T-helper 2 cell treated with Interferon-gamma antibody and Interleukin-4, amounts not matched to agents 5 μg/mL and 100 μg/mL, for 36 hours (primary cell): ENCODE measurements at places on chromosomes 2 and 18.
A peak's percentile ranks its signal among the peaks of the same experiment; 100 is the strongest.

- no peak for DNase-seq
Observed at GRCh38 chr2:10847008-10847407, 34.4 kb upstream of the PDIA6 start.

GRCh38 chr2:160201849-160202539 is 1.9 kb upstream of the ITGB6 start:
- no peak for DNase-seq

DNA sequence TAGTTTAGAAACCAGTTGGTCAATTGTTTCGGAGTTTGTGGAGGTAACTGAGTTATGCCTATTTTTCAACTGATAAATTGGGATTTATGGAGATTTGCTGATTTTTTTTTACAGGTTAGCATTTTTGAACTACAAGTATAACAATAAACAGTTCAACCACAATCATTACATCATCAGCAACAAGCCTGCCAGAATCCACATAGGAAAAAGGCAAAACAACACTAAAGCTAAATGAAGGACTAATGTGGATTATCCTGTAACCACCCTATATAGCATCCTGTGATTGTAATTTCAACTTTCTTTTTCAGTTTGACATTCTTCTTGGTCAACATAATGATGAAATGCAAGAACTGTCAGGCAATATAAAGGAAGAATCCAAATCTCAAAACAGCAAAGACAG is 76.5 kb downstream of the CCDC102B start:
- no peak for DNase-seq

DNA sequence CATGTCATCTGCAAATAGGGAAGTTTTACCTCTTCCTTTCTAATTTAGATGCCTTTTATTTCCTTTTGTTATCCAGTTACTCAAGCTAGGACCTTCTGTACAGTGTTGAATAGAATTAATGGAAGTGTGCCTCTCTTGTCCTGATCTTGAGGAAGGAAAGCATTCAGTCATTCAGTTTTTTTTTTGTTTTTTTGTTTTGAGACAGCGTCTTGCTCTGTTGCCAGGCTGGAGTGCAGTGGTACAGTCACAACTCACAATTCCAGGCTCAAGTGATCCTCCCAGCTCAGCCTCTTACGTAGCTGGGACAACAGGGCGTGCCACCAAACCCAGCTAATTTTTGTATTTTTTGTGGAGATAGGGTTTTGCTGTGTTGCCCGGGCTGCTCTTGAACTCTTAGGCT is 203.9 kb upstream of the ALPP start:
- no peak for DNase-seq

DNA sequence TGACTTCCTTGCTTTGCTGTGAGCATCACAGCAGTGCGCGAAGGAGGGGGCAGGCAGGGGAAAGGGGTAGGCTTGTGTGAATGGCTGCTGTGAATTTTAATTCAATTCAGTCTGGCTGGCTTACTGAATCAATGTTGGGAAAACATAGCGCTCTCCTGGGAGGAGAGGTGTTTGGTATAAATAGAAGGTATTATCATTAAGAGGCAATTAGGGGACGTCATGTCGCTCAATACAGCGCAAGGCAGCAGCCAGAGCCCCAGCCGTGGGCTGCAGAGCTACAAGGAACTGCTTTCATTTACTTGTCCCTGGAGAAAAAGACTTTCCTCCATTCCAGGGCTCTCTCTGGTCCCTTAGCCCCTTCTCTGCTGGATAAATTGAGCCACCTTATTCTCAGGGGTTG is 181.4 kb upstream of the MSH6 start:
- no peak for DNase-seq

DNA sequence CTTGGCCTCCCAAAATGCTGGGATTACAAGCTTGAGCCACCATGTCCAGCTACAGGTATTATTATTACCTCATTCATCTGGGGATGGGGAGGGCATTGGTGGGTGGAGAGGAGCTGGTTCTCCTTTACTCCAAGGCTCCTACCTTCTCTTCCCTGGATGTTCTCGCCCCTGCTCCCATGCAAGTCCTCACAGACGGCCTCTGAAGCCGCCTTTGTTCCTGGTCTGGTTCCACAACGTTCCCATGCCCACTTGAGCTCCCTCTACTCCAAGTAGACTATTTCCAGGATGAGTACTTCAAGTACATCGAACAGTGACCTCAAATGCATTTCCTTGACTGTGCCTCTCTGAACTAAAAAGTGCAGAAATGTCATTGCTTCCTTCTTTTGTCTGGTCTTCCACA is 3.2 kb upstream of the SLC20A1 start:
- no peak for DNase-seq

- no peak for DNase-seq
Observed at GRCh38 chr18:3984163-3984757, 470.8 kb downstream of the DLGAP1 start.

DNA sequence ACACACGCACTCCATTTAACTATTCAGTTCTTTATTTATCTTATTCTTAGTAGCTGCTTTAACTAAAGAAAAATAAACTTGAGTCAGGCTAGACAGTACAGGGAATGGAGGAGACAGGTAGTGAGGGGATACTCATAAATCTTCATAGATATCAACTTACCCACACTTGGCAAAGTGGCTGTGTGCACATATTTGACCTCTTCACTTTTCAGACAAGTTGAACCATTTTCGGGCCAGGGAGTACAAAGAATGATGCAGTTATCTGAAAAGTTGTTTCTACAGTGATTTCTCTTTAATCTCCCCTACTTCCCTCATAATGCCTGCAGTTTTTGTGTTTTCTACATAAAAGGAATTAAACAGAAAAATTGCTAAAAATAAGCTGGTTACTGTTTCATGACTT is 307.5 kb downstream of the GULP1 start:
- DNase-seq: no peak

DNA sequence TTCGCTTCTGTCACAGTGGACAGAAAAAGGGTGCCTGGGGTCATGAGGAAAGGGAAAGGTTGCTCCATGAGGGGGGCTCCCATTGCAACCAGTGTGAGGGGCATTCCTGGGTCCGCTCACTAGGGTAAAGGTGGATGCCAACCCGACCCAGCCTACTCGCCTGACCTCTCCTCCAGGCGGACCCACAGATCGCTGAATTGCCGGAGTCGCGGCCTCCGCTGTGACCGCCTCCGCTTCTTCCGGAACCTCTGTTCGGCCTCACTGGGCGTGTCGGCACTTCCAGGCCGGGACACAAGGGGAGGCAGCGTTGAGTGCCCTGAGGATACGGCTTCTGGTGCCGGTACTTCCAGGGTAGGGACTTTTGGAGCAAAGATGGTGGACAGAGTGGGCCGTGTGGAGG is 57.1 kb downstream of the TRABD2A start:
- no peak for DNase-seq

- DNase-seq: no peak
Observed at GRCh38 chr2:105653302-105653701, 91.4 kb upstream of the NCK2 start.

- DNase-seq: no peak
Observed at GRCh38 chr18:76985156-76985950, 147.2 kb downstream of the MBP start.

- DNase-seq: no peak
Observed at GRCh38 chr2:239006622-239007285, 158.9 kb downstream of the TWIST2 start.

DNA sequence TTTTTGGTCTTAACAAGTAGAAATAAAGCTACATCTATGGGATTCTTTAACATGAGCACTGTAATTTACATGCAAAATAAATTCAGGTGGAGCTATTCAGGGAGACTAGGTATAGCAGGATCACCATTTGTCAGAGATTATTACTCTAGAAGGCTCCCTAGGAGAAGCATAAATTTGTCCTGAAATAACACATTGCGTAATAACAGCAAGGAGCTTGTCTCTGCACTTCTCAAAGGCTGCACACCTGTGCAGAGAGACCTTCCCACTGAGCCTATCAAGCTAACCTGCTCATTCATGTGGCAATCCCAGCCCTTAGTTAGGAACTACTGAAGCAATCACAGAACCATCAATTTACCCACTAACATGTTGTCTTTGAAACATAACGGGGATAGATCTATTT is 437.4 kb upstream of the MC4R start:
- DNase-seq: no peak

DNA sequence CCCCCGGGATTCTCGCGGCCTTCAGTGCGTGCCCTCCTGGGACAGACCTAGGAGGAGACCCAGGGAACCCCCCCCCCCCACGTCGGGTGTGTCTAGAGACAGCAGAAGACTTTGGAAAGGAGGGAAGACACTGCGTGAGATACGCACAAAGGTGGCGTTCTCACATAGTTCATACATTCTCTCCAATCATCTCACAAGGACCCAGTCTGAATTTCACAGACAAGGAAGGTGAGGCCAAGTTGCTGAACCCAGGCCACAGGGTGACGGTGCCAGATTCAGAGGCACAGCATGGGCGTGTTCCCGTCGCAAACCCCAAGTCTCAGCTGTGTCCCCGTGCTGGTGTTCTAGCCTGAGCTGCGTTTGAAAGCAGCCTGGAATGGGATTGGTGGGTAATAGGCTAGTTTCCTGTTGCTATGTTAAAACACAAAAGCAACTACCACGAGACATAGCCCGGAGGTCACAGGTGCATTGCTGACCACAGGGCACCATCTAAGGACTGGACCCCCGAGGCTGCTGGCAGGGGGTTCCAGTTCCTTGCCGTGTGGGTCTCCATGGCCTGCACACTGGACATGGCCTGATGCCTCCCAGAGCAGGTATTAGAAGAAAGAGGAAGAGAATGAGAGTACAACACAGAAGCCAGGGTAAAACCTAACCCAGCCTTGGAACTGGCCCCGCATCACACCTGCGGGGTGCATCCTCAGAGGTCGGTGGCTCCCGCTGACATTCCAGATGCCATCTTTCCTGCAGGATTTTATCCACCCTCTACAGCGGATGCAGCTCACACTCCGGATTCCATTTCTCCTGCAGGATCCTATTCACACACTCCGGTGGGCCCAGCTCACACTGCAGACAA is 1.1 kb upstream of the PXDN start:
- no peak for DNase-seq

GRCh38 chr2:237471438-237472186 is 15.4 kb upstream of the MLPH start:
- no peak for DNase-seq

GRCh38 chr2:6864231-6864754 is 1.4 kb downstream of the CMPK2 start:
- DNase-seq: no peak

DNA sequence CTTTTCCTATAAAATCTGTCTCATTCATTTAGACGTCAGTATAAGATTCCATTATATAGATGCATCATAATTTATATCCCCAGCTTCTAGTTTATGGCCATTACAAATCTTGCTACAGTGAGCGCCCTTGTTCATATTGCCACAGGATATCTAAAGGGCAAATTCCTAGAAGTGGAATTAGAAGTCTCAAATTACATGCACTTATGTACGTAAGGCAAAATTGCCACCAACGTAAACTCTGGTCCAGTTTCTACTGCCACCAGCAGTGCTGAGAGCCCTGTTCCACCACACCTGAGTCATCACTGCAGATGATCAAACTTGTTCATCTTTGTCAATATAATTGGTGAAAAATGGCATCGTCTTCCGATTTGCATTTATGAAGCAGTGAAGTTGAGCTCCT is 90.9 kb upstream of the ID2 start:
- DNase-seq: no peak

GRCh38 chr2:64591188-64591587 is 62.5 kb downstream of the SERTAD2 start:
- no peak for DNase-seq

DNA sequence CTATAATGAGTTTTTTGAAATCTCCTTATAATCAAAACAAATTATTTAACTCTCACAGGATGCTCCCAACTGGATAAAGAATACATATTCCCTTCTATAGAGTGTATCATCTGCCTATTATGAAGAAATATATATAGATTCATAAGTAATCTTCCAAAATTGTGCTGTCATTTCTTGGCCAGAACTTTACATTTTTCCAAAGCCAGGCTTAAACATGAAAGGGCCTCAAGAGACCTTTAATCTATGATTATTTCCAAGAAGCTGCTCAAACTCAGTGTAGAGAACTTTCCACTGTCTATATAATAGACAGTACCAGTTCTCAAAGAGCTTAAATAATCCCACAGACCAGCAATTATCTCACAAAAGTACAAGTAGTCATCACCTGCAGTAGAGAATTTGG is 211.0 kb downstream of the AKAIN1 start:
- no peak for DNase-seq

DNA sequence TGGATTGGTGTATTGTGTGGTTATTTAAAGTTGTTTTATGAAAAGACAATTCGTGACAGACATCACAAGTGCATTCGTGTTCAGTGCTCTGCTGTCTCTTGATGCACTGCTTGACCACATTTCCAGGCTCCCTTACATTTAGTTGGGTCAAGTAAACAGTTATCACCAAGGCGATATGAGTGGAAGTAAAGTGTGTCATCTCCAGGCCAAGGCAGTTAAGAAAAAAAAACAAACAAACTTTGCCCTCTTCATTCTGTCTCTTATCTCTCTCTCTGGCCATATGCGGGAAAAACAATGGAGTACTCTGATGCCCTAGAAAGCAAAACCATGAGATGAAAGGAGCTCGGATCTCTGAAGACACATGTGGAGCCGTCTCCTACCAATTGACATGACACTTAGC is 131.1 kb downstream of the DSEL start:
- no peak for DNase-seq

DNA sequence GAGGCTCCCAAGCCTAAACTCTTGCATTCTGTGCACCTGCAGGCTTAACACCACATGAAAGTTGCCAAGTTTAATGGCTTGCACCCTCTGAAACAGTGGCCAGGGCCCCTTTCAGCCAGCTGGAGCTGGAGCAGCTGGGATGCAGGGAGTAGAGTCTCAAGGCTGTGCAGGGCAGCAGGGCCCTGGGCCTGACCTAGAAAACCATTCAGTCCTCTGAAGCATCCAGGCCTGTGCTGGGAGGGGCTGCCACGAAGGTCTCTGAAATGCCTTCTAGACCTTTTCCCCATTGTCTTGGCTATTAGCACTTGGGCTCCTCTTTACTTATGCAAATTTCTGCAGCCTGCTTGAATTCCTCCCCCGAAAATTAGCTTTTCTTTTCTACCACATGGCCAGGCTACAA is 10.6 kb upstream of the SFT2D3 start:
- no peak for DNase-seq

- DNase-seq: no peak
Observed at GRCh38 chr2:230410861-230411569, 5.0 kb upstream of the SP100 start.

- no peak for DNase-seq
Observed at GRCh38 chr2:208595386-208596275, 189.0 kb downstream of the PTH2R start.

DNA sequence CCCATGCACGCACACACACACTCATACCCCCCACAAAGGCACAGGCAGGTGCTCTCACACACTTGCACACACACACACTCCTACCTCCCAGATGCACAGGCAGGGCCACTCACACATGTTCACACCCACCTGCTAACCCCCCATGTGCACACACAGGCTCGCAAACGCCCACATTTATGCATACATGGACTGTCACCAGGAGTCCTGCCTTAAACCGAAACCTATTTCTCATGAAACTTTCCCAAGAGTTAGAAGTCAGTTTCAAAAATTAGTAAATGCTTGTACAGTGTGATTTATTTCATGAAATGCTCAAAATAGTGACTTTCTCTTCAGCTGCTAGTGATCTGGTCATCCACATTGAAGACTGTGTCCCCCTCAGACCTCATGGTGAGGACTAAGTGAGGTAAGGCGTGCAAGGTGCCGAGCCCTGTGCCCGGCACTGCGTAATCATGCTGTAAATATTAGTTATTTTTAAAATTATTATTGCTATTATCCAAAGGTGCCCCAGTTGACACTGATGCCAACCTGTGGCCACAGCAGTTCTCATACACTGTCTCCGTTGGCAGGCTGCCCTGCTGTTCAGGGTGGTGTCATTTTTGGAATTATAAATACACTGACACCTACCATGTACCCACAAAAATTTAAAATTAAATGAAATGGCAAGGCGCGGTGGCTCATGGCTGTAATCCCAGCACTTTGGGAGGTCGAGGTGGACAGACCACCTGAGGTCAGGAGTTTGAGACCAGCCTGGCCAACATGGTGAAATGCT is 12.4 kb downstream of the CNNM4 start:
- peak; percentile 27 for DNase-seq
